Gastrocnemius medialis (tissue), 4 donors: ENCODE measurements at places on chromosomes 12 and 14. TPM values are rescaled to one million over a fixed set of nuclear protein-coding genes. Genes with fewer than 3 reads are reported as not detected.
A peak's percentile ranks its signal among the peaks of the same experiment; 100 is the strongest.

- H3K4me1 ChIP-seq = no peaks in the 10 kb centered on the region
- DNase-seq = no peak
- H3K36me3 ChIP-seq = no peaks in the 10 kb centered on the region
- no peaks in the 10 kb centered on the region for H3K27me3 ChIP-seq
- no peak overlapping the region for H3K4me3 ChIP-seq
- H3K27ac ChIP-seq = no peak overlapping the region
These were observed 104.0 kb downstream of the PRMT8 start for GRCh38 chr12:3594966-3595365.

GRCh38 chr12:113658006-113658655, 186.5 kb upstream of the LHX5 start:
- no peak overlapping the region for H3K27ac ChIP-seq
- peaks cover 2% of the 10 kb centered on the region for H3K27me3 ChIP-seq

DNA sequence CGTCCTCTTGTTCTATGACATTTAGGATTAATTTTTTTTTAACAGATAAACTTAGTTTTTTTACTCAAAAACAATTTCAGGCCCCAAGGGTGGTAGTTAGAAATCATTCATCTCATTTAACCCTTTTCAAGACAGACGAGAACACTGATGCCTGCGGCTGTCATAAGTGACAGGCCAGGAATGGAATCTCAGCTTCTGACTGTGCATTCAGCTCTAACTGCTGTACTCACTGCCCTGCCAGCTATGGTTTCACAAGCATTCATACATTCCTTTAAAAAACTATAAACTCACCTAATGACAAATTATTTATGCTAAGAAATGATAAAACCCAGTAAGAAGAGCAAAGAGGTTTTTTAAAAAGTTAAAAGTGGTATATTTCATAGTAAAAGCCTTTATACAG, 8.8 kb downstream of the DENND5B start:
- no peak overlapping the region for H3K27ac ChIP-seq
- no peaks in the 10 kb centered on the region for H3K27me3 ChIP-seq
- H3K36me3 ChIP-seq = no peaks in the 10 kb centered on the region
- H3K4me3 ChIP-seq = no peak overlapping the region
- H3K4me1 ChIP-seq = peaks cover 26% of the 10 kb centered on the region

DNA sequence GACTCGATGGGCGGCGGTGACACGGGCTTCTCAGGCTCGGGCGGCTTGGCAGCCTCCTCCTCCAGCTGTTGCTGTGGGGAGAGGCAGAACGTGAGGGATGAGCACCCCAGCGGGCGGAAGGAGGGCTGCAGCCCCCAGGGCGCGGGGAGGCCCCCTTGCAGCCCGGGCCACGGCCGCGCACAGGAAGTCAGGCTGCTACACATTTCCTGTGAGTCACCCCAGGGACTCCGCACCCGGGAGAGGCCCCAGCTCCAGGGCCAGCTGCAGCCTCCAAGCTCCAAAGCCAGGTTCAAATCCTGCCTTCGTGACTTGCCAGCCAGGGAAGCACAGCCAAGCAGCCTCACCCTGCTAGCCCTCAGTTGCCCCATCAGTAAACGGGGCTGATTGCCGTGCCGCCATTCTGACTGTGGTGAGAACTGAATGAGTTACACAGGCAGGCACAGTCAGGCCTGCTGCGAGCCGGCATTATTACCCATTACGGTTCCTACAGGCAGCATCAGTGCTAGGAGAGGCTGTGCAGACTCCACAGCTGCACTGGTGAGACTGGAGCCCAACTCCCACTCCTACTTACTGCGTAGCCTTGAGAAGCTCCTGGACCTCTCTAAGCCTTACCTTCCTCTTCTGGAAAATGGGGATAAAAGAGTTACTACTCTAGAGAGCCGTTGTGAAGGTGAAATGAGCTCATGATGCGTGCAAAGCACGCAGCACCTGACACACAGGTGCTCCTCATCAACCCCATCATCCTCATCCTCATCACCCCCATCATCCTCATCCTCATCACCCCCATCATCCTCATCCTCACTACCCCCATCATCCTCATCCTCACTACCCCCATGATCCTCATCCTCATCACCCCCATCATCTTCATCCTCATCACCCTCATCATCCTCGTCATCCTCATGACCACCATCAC, 100.9 kb downstream of the NCOR2 start:
- no peaks in the 10 kb centered on the region for H3K27me3 ChIP-seq
- no peaks in the 10 kb centered on the region for H3K4me1 ChIP-seq
- H3K27ac ChIP-seq = peak overlapping the region; percentile 16
- no peak overlapping the region for H3K4me3 ChIP-seq
- H3K36me3 ChIP-seq = peaks cover 23% of the 10 kb centered on the region

The ANO4 gene
- total RNA-seq = not detected

The EGLN3 gene
- 12.8 TPM for total RNA-seq

The GAS2L3 gene
- total RNA-seq = 0.67 TPM
